ENCODE measurements at places on chromosomes 1 and 21.

DNA sequence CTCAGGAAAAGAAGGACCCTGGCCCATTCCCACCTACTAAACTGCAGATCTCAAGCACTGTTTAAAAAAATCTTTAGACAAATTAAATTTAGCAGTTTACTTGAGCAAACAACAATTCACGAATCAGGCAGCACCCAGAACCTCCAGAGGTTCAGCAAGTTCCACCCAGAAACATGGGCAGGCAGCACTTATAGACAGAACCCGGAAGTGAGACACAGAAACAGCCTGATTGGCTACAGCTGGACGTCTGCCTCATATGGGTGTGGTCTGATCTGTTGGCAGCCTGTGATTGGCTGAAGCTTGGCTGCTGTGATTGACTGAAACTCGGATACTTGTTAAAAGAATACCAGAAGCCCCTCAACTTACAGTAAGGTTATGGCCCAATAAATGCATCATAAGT, 34.7 kb upstream of the COL6A2 start:
- DNase-seq = no peak

- DNase-seq = no peak
Measured at GRCh38 chr1:207815913-207816291, 64.0 kb downstream of the CD46 start.

DNA sequence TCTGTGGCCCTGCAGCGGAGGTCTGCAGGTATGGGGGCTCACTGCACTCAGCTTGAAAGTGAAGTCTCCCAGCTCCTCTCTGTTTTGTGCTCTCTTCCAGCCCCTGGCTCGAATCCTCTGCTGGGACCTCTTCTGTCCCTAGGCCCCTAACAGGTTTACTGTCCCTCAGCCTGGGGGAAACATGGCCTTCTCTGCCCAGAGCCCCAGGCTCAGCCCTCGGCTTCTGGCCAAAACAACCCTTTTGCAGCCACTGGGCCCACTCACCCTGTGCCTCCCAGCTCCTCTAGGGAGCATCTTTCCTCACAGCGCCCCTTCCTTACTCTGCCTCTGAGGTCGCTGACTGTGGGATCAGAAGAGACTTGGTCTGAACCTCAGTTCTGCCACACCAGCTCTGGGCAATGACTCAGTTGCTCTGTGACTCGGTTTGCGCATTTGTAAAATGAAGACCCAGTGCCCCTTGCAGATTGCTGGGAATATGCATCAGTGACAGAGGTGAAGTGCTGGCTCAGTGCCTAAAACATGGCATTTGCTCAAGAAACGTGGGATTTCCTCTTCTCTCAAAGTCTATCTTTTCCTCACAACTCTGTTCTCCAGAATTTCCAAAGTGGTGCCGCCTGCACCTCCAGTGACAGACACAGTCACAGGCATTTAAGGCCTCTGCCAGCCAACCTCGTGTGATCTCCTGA, 26.5 kb upstream of the TENT5C start:
- DNase-seq = no peak

DNA sequence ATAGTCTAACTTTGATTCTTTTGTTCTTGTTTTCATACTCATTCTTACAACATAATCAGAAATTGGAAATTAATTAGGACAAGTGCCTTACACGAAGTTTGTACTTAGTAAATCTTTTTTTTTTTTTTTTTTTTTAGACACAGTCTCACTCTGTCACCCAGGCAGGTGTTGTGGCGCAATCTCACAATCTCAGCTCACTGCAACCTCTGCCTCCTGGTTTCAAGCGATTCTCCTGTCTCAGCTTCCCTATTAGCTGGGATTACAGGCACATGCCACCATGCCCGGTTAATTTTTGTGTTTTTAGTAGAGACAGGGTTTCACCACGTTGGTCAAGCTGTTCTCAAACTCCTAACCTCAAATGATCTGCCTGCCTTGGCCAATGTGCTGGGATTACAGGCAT, 12.4 kb downstream of the CHAF1B start:
- no peak for DNase-seq

GRCh38 chr1:39969531-39970270, 14.8 kb downstream of the MFSD2A start:
- no peak for DNase-seq

- DNase-seq = no peak
Measured at GRCh38 chr1:41866285-41866684, 52.4 kb downstream of the HIVEP3 start.

DNA sequence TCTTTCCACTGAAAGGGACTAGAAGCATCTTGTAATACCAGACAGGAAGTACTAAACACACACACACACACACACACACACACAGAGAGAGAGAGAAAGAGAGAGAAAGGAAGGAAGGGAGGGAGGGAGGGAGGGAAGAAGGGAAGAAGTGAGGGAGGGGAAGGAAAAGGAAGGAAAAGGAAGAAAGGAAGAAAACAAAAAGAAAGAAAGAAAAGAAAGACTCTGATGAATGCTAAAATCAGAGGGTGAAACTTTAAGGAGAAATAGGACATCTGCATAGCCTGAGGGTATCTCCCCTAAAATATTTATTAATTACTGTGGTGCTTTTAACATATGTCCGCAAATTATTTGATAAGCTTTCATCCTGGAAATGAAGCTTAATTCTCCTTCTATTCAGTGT, 10.6 kb downstream of the TRIT1 start:
- no peak for DNase-seq

- DNase-seq = no peak
Measured at GRCh38 chr1:115283249-115283648, 54.8 kb downstream of the NGF start.

DNA sequence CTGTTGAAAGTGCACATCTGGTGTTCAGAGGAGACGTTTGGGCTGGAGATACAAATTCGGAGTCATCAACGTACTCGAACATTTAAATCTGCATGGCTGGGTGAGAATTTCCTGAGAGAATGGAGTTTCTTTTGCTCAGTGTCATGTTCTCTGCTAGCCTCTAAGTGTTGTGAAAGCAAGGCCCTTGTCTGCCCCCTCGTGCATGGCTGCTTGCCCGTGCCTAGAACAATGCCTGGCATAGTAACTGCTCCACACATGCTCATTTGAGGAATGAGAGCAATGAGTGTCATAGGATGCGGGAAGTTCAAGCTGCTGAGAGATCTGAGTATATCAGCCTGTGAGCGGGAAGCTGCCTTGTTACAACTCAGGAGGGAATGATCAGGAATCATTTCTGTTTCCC, 171.1 kb upstream of the CSF3R start:
- no peak for DNase-seq

DNA sequence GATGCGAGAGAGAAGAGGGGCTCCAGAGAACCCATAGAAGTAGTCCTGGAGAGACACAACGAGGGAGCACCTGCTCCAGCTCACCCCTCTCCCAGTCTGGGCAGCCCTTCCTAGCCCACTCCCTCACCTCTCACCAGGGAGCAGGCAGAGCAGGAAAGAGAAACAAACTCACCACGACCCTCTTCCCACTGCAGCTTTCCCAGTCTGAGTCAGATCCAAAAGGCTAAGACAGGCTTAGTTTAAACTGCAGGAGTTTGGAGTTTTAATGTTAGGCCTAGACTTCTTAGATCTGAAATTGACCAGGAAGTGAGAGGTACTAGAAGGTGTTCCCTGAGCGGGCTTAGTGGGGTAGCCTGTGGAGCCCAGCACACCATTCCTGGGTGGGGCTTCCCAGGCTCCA, 29.6 kb downstream of the SLC1A7 start:
- no peak for DNase-seq

- DNase-seq = no peak
Measured at GRCh38 chr1:43850591-43851233, 82.9 kb upstream of the ARTN start.

- DNase-seq = no peak
Measured at GRCh38 chr1:9099555-9099954, 29.3 kb downstream of the GPR157 start.

All from mucosa of gallbladder (tissue), 1 donor.